ENCODE measurements at places on chromosomes 16 and 17.

- no peak for DNase-seq
Observed at GRCh38 chr16:86821895-86822294, 243.5 kb downstream of the FOXL1 start.

GRCh38 chr16:49575346-49576172 is 202.0 kb downstream of the C16orf78 start:
- no peak for DNase-seq

GRCh38 chr16:19760356-19761060 is 42.4 kb downstream of the IQCK start:
- no peak for DNase-seq

GRCh38 chr17:76074390-76075363 is at the start of gene GALR2:
Gene GALR2, plus strand, starts transcription at chr17:76074781. Its CDS starts 103 bp downstream, at chr17:76074884.
- DNase-seq = no peak

DNA sequence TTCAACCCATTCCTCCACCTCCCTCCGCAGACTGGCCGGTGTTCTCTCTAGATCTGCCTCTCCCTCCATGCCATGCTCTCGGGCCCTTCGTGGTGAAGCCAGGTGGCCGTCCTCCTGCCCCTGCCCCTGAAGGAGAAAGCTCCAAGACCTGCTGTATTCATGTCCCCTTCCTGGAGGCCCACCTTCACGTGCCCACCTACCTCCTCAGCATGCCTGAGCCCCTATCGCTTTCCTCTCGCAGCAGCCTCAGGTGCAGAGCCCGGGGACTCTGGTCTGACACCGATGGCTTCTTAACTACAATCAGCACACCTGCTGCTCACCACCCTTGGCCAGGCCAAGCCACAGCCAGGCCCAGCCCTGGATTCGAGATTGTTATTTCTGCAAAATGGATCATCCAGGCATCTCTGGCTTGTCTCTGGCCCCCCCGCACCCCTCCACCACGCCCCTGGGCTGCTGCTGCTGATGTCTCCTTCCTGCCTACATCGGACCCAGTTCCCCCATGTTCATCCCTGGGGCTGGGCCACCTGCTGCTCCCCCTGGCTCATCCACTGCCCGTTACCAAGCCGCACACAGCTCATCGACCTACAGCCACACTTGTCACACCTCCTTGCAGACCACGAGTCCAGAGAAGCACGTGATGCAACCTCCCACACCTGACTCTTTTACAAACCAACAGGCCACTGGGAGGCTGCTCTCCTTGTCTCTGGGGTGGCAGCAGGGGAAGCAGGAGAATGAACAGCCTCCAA is 32.5 kb upstream of the TNFRSF13B start:
- DNase-seq = no peak

GRCh38 chr16:22423716-22424115 is 49.3 kb upstream of the CDR2 start:
- no peak for DNase-seq

DNA sequence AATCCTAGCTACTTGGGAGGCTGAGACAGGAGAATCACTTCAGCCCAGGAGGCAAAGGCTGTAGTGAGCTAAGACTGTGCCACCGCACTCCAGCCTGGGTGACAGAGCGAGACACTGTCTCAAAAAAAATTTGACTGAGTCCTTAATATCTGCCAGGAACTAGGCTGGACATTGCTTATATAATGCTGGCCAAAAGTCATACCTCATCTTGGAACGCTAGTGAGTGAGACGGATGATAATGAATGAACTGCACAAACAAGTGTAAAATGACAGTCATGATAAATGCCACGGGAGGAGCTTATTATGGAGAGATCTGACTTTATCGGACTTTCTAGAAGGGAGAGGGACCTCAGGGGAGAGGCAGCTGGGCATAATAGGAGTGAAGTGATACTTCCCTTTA is 327.6 kb downstream of the SHISA9 start:
- no peak for DNase-seq

DNA sequence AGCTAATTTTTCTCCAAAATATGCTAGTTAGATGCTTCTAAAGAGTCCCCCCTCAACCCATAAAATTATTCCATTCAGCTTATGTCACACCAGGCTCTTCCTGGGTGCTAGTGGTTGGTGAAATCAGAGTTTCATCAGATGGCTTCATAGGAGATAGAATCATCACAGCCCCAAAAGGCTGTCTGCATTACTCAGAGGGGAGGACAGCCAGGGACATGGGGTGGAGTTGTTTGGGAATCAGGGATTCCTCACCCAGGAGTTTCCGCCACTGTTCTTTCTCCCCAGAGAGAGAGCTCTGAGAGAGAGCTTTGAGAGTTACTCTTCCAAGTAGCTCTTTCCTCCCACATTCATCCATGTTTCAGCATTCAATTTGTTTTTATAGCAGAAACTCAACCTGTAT is 288 bp upstream of the KRT34 start:
- no peak for DNase-seq

GRCh38 chr16:30355954-30356308 is 823 bp upstream of the CD2BP2 start:
- DNase-seq = no peak

- no peak for DNase-seq
Observed at GRCh38 chr16:77227745-77228144, 28.5 kb downstream of the SYCE1L start.

DNA sequence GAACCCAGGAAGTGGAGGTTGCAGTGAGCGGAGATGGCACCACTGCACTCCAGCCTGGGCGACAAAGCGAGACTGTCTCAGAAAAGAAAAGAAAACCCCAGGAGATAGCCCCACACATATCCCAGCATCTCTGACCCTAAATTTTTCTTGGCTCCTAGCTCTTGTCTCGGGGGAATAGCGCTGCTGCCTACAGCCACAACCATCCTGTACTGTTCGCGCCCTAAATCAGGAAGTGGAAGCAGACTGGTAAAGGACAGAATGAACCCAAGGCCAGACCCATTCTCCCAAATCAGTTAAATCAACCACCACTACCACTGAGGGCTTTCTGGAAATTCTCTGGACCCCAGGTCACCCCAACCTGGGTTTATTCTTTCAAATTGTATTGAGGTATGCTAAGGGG is 1.7 kb downstream of the CTDNEP1 start:
- DNase-seq = peak; percentile 5

- DNase-seq = no peak
Observed at GRCh38 chr16:2692948-2693651, 10.8 kb downstream of the KCTD5 start.

DNA sequence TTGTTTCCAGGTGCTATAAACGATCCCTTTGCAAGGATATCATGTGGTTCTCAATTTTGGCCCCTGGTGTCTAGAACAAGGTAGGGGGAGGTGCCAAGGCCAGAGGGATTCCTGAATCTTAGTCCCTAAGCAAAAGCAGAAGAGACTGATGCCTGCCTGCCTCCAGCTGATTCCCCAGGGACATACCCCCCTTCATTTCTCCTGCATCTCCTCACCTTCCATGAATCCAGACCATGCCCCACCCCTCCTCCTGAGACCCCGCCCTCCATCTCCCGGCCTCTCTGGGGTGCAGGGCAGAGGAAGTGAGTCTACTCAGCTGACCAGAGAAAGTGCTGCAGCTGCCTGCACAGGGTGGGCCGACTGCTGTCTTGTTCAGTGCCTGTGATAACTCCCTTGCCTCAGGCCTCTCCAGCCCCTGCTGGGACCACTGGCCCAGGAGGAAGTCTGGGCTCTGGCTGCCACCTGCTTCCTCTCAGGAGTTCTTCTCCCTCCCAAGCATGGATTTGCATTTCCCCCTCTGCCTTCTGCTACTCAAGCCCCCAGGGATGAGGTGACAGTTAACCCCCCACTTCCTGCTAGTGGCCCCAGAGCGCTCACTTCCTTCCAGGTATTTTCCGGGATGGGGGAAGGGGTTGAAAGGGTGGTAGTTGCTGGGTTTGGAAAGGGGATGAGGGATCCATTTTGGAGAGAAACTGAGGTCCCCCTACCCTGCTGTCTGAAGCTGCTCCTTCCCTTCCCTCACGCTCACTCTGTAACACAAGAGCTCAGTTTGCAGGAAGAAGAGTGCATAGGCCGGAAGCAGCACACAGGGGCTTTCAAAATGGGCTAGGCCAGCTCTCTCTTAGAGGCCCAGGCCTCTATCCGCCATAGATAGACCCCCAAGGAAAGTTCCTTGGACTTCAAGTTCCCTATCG is 10.5 kb upstream of the TSPOAP1 start:
- peak; percentile 39 for DNase-seq

DNA sequence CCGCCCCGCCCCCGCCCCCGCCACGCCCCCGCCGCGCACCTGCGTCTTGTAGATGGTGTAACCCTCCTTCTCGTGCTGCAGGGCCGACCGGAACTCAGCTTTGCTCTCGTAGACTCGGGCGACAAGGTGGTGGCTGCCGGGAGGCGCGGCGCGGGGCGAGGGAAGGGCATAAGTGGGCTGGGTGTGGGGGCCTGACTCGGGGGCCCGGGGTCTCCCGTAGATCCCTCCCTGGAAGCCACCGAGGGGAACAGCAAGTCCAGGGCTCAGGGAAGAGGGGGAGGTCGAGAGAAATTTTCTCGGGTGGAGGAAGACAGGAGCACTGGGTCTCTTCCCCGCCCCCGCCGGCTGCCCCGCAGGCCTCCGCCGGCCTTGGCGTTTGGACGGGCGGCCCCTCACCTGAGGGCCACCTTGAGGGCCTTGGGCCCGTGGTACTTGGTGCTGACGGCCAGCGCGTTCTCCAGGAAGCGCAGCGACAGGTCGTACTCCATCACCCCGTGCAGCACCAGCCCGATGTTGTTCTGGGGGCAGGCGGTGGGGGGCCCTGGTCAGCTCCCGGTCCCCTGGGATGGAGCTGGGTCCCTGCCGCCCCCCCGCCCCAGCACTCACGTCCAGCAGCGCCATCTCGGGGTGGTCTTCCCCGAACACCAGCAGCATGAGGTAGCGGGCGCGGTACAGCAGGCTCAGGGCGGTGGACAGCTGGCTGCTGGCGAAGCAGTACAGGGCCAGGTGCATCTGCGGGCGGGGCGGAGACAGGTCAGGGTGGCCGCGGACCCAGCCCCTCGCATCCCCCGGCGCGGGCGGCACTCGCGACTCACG is 19.4 kb downstream of the CLUH start:
- DNase-seq = no peak

DNA sequence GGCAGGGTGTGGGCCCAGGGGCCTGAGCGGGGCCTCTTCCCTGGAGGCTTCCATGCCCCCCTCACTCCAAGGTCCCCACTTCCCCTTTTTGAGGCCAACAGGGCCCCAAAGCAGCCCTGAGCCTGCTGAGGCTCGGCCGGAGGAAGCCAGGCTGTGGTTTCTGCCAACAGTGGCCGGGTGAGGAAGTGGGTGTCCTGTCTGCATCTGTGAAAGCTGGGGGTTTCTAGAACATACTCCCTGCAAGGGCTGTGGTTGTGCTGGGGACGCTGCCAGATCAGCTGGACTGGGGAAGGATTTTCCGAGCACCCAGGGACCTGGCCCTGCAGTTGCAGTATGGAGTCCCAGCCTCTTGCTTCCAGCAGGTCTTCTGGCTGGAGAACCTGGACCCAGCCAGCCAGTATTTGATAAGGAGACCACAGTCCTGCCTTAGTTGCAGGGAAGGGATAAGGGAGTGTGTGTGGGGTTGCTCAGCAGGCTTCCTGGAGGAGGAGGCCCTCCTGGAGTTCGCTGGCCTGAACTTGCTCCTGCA is 15.7 kb downstream of the ADCY7 start:
- DNase-seq = no peak

DNA sequence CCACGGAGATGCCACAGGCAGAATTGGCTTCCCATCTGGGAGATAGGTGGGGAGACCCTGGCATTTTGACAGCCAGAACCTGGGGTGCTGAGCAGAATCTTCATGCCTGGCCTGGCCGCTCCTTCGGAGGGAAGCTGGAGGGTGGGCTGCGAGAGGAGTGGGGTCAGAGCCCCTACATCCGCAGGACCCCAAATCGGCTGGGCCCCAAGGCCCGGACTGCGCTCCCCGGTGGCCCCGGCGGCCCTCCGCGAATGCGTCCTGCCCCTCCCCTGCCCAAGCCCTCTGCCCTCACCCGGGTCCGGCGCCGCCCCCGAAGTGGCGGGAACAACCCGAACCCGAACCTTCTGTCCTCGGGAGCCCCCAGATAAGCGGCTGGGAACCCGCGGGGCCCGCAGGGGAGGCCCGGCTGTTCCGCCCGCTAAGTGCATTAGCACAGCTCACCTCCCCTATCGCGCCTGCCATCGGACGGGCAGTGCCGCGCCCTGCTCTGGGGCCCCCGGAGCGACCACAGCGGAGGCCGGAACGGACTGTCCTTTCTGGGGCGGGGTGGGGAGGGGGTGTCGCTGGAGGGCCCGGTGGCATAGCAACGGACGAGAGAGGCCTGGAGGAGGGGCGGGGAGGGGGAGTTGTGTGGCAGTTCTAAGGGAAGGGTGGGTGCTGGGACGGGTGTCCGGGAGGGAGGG is 850 bp upstream of the PNMT start:
- DNase-seq = no peak

GRCh38 chr16:17475104-17475503 is 4.3 kb upstream of the XYLT1 start:
- no peak for DNase-seq

GRCh38 chr16:28529124-28529523 is 9.7 kb downstream of the NUPR1 start:
- no peak for DNase-seq

DNA sequence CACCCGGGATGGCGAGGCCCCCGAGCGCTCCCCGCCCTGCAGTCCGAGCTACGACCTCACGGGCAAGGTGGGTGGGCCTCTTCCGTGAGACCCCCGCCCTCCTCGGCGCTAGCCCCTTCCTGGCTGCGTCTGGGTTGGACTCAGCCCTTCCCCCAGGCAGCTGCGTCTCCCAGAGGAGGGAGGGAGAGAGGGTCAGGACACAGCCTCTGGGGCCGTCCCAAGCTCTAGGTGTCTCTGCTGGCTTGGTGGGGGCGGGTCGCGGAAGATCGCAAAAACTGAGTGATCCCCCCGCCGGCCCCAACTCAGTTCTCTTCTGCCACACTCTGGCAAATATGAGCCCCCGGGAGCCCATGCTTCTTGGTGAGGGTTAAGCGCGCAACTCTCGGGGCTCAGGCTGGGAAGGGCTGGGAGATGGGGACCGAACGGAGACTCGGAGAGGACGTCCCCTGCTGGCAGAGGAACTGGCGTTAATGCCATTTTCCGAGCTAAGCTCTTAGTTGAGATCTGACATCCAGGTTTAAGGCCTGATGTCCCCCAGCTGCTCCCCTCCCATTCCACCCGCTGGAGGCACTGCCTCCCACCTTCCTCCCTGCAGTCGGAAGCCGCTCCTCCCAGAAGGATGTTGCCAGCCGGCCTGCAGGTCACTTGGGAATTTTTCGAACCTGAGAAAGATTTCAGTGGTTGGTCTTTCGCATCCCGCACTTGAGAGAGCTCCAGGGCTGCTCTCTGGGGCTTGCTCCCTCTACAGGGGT is 419 bp downstream of the RAB37 start:
- DNase-seq = no peak

- no peak for DNase-seq
Observed at GRCh38 chr16:83774066-83774465, 33.7 kb upstream of the HSBP1 start.

DNA sequence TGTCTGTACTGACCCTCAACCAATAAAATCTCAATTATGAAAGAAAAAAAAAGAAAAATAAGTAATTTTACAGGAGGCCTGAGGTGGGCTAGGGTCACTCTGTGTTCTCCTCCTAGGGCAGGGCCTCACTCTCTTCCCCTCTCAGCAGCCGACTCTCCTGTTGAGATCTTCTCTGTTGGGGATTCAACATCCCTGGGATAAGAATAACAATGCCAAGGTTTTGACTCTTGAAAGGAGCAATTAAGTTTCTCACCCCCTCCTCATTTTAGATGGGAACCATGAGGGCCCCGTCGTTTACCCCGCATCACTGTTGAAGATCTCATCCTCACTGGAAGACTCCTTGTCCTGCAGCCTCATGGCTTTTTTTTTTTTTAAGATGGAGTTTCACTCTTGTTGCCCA is 21.5 kb upstream of the BRCA1 start:
- no peak for DNase-seq

- peak; percentile 20 for DNase-seq
Observed at GRCh38 chr17:7884581-7885366, 3.8 kb upstream of the CHD3 start.
